Sigmoid colon (tissue), 7 donors: ENCODE measurements at places on chromosomes 12 and 14.
A peak's percentile ranks its signal among the peaks of the same experiment; 100 is the strongest.

- no peak for DNase-seq
Observed at GRCh38 chr12:113112043-113112899, 23.3 kb downstream of the RASAL1 start.

- DNase-seq = no peak
Observed at GRCh38 chr12:46266382-46266791, 2.5 kb downstream of the SLC38A1 start.

DNA sequence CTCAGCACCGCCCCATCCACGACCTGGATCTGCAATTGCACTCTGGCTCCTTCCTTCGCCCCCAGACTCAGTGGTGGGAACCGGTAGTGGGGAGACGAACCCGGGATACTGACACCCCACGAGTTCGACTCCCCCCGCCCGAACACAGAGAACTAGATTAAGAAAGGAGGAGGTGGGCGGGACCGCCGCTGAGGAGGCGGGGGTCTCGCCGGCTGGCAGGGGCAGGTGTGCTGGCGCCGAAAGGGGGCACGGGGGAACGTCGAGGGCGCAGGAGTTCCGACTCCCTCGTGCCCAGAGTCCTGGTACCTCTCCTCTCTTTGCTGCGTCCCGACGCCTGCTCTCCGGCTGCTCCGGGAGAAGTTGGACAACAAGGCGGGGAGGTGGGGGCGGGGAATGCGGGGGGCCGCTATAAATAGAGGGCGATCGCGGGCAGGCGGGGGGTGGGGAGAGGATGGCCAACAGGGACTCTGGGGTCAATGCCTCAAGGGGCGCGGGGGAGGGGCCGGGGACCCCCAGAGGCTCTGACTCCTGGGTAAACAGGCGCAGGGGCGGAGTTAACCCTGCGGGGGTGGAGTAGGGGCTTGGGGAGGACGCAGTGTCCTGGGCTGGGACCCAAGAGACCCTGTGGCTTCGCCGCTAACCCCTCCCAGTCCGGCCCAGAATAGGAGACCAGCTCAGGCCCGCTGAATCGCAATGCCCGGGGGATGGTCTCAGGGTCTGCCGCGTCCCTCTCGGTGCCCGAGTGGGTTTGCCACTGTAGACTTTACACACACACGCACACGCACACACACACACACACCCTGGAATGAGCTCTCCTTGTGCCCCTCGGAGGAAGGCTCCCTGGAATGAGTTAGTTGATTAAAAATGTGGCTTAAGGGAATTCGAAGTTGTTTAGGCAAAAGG lies 761 bp upstream of the NDRG2 start:
- DNase-seq = peak; percentile 96

DNA sequence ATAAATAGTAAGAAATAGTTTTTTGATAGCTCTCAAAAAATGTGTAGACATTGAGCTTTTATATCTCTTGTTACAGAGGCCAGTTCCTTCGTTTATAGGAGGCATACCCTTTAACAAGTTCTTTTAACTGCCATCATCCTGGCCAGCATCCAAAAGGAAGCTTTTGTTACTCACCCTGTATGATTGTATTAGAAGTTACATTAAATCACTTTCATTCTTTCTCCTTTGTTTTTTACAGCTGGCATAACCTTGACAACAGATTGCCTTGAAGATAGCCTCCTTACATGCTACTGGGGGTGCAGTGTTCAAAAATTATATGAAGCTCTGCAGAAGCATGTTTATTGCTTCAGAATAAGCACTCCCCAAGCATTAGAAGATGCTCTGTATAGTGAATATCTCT lies 20.1 kb downstream of the CGRRF1 start:
- no peak for DNase-seq

DNA sequence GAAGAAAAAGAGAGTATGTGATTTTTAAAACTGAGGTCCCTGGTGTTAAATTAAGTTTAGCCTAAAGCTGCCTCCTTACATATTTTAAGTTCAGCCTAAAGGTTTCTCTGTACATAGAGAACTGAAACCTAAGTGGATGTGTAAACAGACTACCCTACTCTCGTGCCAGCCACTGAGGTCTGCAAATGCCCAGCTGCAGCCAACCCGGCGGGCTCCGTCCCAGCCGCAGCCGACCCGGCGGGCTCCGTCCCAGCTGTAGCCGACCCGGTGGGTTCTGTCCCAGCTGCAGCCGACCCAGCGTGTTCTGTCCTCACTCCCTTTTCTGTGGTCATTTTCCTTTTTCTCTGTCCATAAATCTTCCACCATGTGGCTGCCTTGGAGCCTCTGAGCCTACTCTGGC lies 97.2 kb upstream of the SFSWAP start:
- no peak for DNase-seq

DNA sequence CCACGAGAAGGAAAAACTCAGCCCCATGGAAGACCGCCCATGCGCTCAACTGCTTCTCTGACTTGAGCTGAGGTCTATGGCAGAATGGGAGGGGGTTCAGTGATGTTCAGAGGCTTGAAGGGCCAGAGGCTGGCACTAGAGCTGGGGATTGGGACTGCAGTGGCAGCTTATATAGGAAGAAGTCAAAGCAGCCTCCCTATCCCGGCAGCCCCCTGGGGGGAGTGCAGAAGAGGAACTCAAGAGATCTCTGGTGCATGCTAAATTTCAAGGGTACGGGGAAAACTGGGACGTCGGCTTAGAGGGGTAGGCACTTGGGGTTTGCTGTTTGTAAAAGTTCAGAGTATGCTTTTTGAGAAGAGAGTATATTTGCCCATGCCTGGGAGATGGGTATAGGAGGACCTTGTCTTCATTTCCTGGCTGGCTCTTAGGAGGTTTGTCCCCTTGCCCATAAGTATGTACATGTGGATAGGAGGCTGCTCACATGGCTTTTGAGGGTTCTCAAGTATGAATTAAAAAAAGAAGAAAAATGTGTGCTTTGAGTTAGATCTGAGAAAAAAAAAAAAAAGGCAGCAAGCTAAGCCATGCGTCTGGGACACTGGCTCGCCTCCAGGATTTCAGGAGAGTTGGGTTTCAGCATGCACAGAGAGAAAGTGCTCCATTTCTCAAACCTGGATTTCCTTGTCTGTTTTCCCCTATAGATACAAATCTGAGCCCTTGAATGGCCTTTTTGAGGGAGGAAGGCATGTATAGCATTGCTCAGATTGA lies 3.2 kb upstream of the MEG3 start:
- no peak for DNase-seq
